ENCODE measurements at places on chromosomes 3 and 15.

- no peak for DNase-seq
Observed at GRCh38 chr3:178950676-178951075, 120.9 kb downstream of the ZMAT3 start.

- DNase-seq = no peak
Observed at GRCh38 chr3:48928679-48929078, 10.0 kb downstream of the ARIH2 start.

DNA sequence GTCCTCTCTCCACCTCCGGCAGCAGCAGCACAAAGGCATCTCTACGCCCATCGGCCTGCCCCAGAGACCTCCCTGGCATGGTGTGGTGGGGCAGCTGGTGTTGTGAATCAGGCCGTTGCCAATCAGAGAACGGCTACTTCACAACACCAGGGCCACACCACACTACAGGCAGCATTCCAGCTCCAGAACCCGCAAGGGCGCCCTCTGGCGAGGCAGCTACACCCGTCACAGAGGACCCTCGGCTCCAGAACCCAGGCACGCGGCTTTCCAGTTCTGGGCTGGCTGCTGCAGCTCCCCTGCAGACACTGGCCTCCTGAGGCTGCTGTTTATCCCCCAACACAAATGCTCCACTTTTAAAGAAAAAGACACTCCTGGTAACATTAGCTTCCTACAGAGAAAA is 127.5 kb upstream of the TOPAZ1 start:
- peak; percentile 53 for DNase-seq

DNA sequence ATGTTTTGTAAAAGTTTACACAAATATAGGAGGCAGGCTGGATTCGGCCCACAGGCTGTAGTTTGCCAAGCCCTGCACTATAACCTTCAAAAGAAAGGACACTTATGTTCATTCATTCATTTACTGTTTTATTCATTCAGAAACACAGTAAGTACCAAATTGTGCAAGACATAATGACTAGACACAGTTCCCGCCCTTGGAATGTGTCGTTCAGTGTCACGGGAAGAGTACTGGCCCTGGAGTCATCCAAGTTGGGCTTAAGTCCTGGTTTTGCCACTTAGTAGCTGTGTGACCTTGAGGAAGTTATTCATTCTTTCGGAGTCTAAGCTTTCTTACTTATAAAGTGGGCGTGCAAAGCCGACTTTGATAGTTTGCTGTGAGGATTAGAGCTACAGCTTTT is 22.0 kb downstream of the COLQ start:
- no peak for DNase-seq

DNA sequence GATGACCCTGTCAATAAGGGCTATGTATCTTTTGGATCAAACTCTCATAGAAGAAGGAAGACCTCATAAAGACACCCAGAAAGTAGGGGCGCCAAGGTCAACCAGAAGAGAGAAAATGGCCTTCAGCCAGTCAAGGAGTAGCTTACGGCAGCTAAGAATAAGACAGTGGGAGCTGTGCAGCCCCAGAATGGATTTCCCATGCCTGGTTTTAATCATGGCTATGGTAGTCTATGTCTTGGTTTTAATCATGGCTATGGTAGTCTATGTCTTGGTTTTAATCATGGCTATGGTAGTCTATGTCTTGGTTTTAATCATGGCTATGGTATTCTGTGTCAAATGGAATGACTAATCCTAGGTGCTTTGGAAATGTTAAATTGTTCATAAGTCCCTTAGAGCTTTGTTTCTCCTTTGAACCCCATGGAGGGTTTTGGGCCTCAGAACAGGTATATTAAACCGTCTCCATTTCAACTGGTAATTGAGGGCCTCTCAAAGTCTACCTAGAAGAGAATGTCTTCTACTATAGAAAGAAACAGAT is 742.0 kb upstream of the CFAP20DC start:
- no peak for DNase-seq

DNA sequence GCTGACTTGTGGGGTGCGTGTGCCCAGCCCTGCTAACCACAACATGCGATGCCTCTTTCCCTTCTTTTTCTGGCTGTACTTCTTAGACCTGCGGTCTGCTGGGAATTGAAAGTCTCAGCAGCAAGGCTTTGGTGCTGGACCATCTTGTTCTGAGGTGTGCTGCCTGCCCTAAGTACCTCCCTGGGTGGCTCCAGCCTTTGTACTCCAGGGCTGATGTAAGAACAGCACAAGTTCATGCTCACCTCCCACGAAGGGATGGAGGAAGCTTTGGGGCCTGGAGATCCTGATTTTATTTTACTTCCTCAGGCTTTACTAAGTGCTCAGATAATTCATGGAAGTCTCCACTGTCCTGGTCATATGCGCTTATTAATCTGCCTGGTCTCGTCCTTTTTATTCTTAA is 28.9 kb downstream of the FAM43A start:
- DNase-seq = no peak
